Fibroblast of skin of right quadriceps (primary cell): ENCODE measurements at places on chromosomes 7 and 10.

- DNase-seq: no peak
These were observed 164.4 kb upstream of the FEZF1 start for GRCh38 chr7:122468945-122469344.

DNA sequence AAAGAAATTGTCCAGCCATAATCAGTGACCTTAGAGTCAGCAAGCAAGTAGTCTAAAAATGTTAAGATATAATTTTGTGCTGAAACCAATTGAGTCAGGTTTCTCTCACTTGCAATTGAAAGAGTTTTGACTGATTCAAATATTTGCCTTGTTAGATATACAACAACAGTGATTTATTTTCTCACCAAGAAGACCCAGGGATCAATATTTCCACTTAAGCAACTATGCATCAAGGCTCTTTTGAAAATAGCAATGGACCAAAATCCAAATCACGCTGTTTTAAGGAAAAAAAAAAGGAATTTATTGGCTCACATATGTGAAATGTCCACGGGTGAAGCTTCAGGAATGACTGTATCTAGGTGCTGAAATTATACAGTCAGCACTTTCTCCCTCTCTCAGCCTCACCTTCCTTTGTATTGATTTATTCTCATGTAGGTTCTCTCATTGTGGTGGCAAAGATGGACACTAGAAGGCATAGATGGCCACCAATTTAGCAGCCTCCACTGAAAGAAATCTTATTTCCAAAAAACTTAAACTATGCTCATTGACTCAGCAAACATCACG is 9.7 kb upstream of the FKBP9 start:
- no peak for DNase-seq

GRCh38 chr7:50467817-50468610 is 17.9 kb upstream of the FIGNL1 start:
- DNase-seq: peak; percentile 53

- no peak for DNase-seq
These were observed 222.8 kb upstream of the PRKCQ start for GRCh38 chr10:6802759-6803426.

DNA sequence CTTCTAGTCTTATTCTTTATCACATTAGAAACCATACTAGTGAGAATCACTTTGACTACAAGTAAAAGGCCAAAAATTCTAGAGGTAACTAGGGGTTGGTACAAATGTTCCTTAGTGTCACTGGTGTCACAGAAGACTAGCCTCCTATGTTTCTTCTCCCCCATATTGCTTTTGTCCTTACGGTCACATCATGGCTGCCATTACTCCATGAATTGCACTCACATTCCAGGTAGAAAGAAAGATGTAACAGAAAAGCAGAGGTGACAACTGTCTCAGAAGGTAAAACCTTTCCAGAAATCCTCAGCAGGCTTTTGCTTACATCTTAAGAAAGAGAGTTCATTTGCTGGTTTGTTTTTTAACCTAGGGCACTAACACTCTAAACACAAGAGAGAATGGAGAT is 42.9 kb downstream of the USP6NL start:
- no peak for DNase-seq

DNA sequence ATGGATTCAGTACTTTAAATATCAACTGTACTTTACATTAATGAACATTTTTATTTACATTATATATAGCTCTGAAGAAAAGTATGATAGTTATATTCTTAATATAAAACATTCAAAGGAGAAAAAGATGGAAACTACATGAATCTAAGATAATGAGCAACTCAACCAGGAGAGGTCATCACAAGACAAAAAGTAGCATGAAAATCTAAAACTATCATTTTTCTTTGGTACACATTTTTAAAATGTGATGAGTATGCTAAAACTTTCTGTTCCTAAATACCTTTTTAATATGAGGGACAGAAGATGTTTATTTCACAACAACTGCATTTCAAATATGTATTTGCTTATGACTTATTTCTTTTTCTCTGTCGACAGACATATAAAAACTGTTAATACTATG is 2.4 kb downstream of the CNTNAP2 start:
- peak; percentile 5 for DNase-seq

DNA sequence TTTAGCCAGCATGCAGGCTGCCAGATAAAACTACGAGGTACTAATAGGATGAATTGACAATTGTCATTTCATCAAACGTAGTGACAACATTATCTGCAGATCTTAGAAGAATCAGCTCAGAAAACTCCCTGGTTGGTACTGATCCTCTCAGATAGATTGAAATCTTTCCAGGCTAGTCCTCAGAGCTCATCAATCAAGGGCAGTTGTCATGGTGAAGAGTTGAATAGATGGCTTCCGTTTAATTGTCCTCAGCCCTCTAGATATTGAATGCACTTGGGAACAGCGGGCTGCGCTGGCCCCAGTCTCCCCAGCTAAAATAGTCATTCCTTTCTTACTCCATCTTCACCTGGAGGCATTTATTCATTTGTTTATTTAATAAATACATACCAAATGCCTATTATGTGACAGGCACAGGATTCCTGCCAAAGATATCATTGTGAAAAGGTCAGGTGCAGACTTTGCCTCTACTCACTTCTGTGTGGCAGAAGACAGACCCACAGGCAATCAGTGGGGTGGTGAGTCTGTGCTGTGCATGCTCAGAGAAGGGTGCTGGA is 1081.6 kb downstream of the TYW1 start:
- no peak for DNase-seq

- no peak for DNase-seq
These were observed 144.7 kb upstream of the SHH start for GRCh38 chr7:155956977-155957376.

DNA sequence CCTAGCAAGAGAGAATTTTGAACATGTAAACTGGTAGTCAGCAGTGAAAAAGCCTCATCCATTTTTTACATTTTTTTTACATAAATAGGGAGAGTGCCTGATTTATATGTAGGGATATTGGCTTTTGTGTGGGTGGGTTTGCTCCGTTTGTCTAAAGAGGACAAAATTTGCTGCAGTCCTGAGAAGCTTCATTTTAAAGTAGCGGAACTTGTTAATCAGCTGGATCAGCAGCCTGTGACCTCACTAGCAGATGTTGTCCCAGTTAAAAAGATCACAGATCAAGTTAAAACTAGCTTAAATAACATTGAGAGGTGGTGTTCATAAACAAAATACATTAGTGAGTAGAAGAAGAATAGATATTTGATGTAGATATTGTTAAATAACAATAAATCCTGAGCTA is 2.6 kb downstream of the ATRNL1 start:
- no peak for DNase-seq

GRCh38 chr10:132395704-132396493 is 1.1 kb upstream of the PWWP2B start:
- DNase-seq: no peak

DNA sequence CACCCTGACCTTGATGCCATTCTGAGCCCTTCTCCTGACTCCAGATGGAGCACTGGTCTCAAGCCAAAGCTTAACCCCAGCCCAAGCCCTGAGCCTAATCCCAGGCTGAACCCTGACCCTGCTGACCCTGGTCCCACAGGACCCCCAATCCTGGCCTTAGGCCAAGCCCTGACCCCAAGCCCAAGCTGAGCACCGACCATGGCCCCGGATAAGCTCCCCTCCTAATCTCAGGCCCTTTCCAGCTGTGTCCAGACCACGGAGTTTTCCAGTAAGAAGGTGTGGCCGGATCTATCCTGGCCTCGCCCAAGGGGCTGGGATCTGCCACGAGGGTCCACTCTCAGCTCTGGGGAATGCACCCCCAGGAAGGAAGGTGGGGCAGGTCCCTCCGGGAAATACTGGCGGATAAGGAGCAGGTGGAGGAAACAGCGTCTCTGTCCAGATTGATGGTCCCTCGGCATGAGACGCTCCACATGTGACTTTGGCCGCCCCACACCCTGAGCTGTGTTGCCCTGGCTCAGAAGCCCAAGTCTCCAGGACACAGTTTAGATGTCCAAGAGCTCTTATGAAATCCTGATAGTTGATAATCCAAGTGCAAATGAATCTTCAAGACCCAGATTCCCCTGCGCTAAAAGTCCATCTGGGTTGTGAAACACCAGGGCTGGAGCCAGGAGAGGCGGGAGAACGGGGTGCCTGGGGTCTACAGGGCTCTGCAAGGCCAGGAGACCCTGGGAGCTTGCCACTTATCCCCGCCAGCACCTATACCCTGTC is 10.4 kb downstream of the ELN start:
- DNase-seq: no peak

DNA sequence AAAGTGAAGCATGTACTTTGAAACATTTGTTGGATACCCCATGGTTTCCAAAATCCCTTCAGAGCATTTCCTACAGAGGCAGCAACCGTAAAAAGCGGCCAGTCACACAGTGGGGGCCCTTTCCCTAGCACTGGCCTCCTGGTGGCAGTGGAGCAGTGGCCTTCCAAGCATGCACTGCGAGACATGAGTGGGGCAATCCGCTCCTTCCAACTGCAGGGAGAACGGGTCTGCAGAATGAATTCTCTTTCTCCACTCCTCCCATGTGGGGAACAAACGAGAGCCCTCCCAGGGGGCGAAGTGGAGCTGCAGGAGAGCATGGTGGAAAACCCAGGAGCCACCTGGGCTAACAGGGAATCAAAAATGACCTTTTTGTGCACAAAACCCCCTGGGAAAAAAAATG is 542.9 kb upstream of the GALNT17 start:
- no peak for DNase-seq

- DNase-seq: peak; percentile 48
These were observed 719.1 kb downstream of the AUTS2 start for GRCh38 chr7:70317356-70317755.

- DNase-seq: no peak
These were observed 15.5 kb upstream of the KIF20B start for GRCh38 chr10:89685936-89686335.

DNA sequence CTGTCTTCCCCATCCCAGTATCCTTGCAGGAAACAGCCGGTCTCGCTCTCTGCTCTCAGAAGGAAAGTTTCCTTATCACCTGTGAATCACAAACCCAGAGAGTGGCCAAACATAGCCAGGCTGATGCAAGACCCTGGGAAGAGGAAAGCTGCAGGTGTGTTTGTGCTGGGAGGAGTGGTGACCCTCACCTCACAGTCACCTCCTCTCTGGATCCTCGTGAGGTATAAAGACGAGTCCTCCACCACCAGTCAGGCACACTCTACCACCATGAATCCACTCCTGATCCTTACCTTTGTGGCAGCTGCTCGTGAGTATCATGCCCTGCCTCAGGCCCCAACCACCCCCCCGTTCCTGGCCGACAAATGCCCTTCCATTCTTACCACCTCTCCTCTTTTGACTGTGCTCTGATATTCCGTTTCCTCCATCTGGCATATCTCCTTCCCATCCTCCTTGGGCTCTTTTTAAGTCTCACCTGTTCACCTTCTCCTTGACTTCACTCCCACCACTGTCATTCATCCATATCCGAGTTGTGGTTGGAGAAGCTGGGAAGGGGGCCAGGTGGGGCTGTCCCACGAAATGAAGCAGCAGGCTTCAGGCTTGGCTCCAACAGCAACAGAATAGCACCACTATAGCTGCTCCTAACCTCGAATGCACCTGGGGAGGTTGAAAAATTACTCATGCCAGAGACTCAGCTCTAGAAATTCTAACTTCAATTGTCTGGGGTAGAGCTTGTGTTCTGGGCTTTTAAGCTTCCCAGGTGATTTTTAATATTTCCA is at the start of gene PRSS1:
TSS of gene PRSS1 (plus strand) at position 255 of the 776 bp plus-strand sequence. CDS start at position 268, 13 bp downstream.
- DNase-seq: no peak

GRCh38 chr7:148486937-148487336 is 103.6 kb upstream of the C7orf33 start:
- DNase-seq: no peak

- DNase-seq: no peak
These were observed 115.5 kb upstream of the CALCR start for GRCh38 chr7:93690021-93690420.

GRCh38 chr7:158443014-158443687 is 144.5 kb downstream of the PTPRN2 start:
- DNase-seq: no peak

- no peak for DNase-seq
These were observed 192.7 kb downstream of the SEC23IP start for GRCh38 chr10:120085096-120085796.

- peak; percentile 77 for DNase-seq
These were observed 118.1 kb upstream of the LYZL2 start for GRCh38 chr10:30747633-30748032.

DNA sequence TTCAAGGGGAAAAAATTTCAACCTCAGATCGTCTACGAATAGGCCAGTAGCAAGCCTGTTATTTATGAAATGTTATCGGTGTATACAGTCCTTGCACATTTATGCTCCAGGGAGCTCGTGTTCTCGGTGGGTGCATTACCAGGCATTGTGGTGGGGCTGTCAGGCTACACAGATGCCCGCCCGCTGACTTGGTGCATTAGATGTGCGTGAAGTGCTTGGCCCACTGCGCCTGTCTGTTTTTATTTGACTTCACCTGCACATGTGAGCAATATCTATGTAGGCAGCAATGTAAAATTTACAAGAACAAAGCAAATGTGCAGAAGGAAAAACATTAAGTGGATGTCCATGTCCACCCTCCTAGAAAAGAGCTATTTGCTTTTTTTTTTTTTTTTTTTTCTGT is 2.8 kb downstream of the FOXK1 start:
- DNase-seq: no peak

GRCh38 chr7:144415858-144416257 is 12.4 kb upstream of the NOBOX start:
- DNase-seq: no peak

GRCh38 chr7:6250364-6250833 is 22.0 kb downstream of the CYTH3 start:
- peak; percentile 68 for DNase-seq

DNA sequence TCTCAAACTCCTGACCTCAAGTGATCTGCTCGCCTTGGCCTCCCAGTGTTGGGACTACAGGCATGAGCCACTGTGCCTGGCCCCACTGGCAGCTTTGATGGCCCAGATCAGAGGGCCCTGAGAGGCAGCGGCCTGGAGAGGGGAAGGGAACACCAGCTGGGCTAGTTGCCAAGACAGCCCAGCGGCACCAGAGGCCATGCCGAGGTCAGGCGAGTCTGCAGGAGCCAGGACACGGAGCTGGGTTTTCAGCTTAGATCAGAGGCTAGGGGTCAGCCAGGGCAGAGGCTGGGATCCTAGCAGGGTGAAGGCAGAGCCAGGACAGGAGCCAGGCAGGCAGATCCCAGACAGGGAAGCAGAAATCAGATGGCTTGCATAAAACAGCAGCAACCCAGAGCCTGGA is 92.9 kb downstream of the MYL10 start:
- DNase-seq: no peak

GRCh38 chr7:25752967-25753791 is 398.8 kb upstream of the NFE2L3 start:
- DNase-seq: no peak

DNA sequence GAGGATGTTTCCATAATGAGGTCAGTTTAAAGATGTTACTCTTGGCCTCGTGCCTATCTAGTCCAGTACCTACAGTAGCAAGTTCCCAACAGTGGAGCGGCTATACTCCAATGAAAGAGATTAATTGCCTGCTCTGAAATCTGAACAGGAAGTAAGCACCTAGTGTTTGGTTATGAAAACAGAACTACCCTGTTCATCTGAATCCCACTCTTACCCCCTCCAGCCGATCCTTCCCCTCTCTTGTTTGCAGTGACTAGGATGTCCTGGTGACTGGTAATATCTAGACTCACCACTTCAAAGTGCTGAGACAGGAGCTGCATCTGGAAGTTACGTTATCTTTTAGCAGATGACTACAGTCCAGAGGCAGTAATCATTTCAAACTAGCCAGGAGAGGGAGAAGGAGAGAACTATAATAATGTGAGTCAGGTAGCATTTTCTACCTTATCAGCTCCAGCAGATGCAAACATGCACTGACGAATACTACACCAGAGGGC is 666.7 kb upstream of the NRP1 start:
- DNase-seq: no peak

GRCh38 chr10:480498-480927 is 209.0 kb downstream of the DIP2C start:
- no peak for DNase-seq
